ENCODE measurements at places on chromosomes 11 and 22. TPM values are rescaled to one million over a fixed set of nuclear protein-coding genes. Genes with fewer than 3 reads are reported as not detected.

The INTS4 gene
- 31.6 TPM for total RNA-seq

The PDGFB gene
- not detected for total RNA-seq

The NNMT gene
- 193 TPM for total RNA-seq

The BMAL1 gene
- total RNA-seq: 12.1 TPM

The GVQW3 gene
- 2.9 TPM for total RNA-seq

The SPI1 gene
- not detected for total RNA-seq

The TREH gene
- not detected for total RNA-seq

The FAM180B gene
- not detected for total RNA-seq

The OMP gene
- 0.37 TPM for total RNA-seq

The SOX6 gene
- total RNA-seq: under 0.01 TPM

The KCNQ1 gene
- not detected for total RNA-seq

The NPTXR gene
- 0.39 TPM for total RNA-seq

The TTC12 gene
- total RNA-seq: 14.9 TPM

The TPBGL gene
- total RNA-seq: not detected

The OR56A3 gene
- total RNA-seq: not detected

The GLB1L3 gene
- not detected for total RNA-seq

The GRK3 gene
- 1.8 TPM for total RNA-seq

The FAM111B gene
- total RNA-seq: 15.2 TPM

The CRYAB gene
- total RNA-seq: 6.5 TPM

The NXPE4 gene
- not detected for total RNA-seq

The AQP11 gene
- 1.1 TPM for total RNA-seq

The HBB gene
- total RNA-seq: not detected

The UBQLNL gene
- total RNA-seq: not detected

The KCTD14 gene
- 1.5 TPM for total RNA-seq

The MPST gene
- 48.5 TPM for total RNA-seq

The NLRP6 gene
- under 0.01 TPM for total RNA-seq

The ZNF280B gene
- total RNA-seq: 0.98 TPM

The MPZL3 gene
- 0.37 TPM for total RNA-seq

The OR51B5 gene
- not detected for total RNA-seq

The CAPN5 gene
- total RNA-seq: 17.3 TPM

The C22orf42 gene
- total RNA-seq: not detected

All from subcutaneous preadipocyte (primary cell).